ENCODE measurements at places on chromosomes 13 and 19. TPM values are rescaled to one million over a fixed set of nuclear protein-coding genes. Genes with fewer than 3 reads are reported as not detected.

Gene ANGPTL4
- total RNA-seq: 0.26 TPM

Gene UBE2M
- 68.7 TPM for total RNA-seq

Gene KLK12
- not detected for total RNA-seq

Gene MYPOP
- total RNA-seq: 2.8 TPM

GRCh38 chr13:51590971-51591627 is 6.8 kb downstream of the WDFY2 start:
- peak; percentile 93 for ATAC-seq

- no peak for ATAC-seq
Observed at GRCh38 chr13:33536601-33537000, 251.0 kb upstream of the STARD13 start.

DNA sequence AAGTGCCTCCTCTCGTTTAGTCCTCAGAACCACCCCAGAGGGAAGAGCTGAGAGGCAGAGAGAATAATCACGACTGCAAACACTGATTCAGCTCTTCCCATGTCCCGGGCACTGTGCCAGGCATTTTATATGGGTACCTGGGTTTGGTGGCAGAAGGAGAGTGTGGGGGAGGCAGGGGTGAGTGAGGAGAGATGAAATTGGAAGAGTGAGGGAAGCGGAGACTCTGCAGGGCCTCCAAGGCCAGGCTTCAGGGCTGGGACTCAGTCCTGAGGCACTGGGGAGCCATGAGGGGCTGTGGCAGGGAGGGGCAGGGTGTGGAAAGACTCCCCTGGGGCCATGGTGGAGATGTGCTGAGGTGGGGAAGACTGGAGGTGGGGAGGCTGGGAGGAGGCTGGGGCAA is 8.7 kb downstream of the SYNGR4 start:
- ATAC-seq: peak; percentile 54

- no peak for ATAC-seq
Observed at GRCh38 chr19:9705836-9706235, 30.9 kb upstream of the ZNF562 start.

DNA sequence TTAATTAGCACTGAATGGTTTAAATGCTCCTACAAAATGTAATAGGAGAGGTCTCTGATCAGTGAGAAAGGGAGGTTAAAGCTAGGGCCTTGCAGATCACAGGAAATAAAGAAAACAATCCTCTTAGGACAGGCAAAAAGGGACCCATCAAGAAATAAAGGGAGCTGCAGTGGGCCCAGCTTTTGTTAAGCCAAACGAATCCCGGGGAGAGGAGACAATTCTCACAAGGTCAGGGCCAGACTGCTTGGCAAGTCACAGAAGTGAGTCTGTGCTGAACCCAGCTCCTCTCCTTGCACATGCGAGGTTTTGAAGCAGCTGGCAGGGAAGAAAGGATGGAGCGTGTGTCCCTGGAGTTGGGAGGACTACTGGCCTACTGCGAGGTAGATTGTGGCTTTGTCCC is 285.8 kb downstream of the COG6 start:
- no peak for ATAC-seq

GRCh38 chr19:50817941-50818858 is 5.4 kb downstream of the KLK1 start:
- ATAC-seq: peak; percentile 93

DNA sequence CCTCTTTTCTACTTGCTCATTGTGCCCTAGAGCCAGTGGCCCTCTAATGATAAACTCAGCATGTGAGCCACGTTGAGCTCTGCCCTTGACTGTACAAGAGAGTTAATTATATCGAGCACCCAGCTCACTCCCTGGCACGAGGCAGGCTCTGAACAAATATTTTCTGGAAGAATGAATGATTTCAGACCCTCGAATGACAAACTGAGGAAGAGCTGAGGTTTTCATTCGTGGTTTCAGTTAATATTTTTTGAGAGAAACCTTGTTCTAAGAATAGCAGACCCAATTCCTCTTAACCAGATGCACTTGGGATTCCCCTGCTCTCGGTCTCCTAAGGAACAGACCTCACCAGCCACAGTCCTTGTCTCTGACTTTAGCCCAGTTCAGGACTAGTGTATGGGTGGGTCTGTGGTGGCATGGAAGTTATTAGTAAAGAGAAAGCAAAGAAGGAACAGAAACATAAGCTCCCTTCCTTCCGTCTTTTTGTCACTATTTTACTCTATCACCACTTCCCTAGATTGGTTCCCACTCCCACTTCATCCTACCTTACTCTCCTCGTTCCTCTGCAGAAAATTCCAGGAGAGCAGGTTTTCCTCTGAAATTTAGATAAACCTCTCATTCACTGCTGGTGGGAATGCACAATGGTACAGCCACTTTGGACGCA is 22.1 kb upstream of the WDFY2 start:
- ATAC-seq: no peak

DNA sequence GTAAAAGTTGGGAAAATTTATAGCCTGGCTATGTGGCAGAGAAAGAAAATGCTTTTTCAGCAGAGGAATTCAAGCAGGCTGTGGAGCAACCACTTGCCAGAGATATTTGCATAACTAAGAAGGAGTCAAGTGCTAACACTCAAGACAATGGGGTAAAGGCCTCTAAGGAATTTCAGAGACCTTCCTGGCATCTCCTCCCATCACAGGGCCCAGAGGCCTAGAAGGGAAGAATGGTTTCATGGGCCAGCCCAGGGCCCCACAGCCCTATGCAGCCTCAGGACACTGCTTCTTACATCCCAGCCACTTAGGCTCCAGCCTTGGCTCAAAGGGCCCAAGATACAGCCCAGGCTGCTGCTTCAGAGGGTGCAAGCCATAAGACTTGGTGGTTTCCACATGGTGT is 14.3 kb downstream of the SLC15A1 start:
- no peak for ATAC-seq

- no peak for ATAC-seq
Observed at GRCh38 chr13:113973218-113974164, at the start of gene C13orf46. C13orf46 (minus strand) TSS chr13:113974076; CDS start chr13:113973997, 79 bp downstream.

- ATAC-seq: peak; percentile 81
Observed at GRCh38 chr13:86438034-86438433, 638.8 kb upstream of the SLITRK6 start.

DNA sequence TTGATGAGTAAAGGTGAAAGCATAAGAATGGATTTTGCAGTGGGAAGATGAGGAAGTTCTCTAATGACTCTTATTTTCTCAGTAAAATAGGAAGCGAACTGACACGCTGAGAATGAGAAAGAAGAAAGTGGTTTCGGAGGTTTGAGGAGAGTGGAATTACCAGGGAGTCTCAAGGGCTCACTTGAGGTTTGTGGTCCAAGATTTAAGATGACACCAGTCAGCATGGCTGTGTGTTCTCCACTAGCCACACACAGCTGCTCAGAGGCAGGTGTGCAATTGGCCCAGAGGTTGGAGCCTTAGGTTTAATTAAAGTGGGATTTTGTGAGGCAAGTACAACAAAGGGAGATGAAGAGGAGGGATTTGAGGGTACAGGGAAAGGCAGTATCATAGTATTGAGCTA is 99.6 kb upstream of the NBEA start:
- ATAC-seq: no peak

- ATAC-seq: no peak
Observed at GRCh38 chr19:34596115-34596514, 80.8 kb downstream of the SCGB2B2 start.

DNA sequence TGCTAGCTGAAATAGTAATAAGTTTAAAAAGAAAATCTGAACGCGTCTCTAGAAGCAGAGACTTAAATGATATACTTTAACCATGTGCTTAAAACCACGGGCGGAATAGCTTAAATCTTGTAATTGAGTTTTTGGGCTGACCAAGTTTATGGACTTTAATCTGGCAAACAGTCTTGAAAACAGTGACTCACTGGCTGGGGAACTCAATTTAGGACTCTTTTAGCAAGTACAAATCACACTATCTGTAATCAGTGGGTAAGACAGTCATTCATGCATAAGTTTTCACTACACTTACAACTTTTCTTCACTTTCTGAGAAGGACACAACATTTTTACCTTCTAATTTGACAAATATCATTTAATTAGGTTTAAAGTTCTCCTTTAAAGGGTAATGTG is 26.8 kb downstream of the ZNF627 start:
- peak; percentile 66 for ATAC-seq

DNA sequence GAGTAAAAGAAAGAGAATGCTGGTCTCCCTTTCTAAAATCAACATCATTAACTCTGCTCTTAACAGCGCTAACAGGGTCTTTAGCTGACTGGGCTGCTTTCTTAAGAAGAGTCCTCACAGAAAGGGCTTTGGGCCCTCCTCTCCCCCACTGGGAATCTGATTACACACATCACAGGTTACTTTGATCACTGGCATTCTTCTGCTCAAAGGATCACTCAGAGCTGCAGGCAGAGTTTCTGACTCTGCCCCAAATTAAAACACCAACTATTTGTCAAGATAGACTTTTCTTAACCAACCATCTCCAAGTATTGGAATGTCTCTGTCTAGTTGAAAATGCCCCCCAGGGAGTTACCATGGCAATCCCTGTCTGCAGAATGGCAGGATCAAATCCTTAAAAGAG is 31.1 kb upstream of the SIAH3 start:
- no peak for ATAC-seq

- no peak for ATAC-seq
Observed at GRCh38 chr19:35328851-35329285, at the start of gene CD22. CD22 (plus strand) TSS chr19:35329187; CDS start chr19:35332041, 2,854 bp downstream.

DNA sequence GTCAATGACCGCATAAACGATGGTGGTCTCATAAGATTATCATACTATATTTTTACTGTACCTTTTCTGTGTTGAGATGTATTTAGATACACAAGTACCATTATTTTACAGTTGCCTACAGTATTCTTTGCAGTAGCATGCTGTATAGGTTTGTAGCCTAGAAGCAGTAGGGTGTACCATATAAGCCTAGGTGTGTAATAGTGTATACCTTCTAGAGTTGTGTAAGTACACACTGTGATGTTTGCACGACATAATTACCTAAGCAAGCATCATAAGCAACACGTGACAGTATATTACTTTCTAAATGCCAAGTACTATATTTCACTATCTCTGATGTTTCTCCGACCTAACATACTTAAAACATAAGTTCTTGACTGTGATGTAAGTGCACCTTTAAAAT is 2.7 kb downstream of the LPAR6 start:
- ATAC-seq: no peak

DNA sequence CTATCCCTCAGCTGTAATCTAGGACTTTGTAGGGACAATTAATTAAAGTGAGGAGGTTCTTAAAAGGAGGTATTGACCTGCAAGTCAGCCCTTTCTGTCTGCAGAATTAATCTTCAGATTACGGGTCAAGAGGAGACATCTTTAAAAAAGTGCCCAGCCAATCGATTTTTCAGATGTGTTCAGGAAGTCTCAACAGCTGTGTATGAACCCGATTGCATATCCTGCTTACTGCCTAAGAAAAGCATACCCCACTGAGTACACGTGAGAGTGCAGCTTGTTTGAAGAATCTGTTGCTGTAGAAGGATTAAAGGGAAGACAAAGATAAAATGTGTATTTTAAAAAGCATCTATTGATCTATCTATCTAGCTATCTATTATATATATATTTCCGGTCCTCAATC is 1194.5 kb downstream of the UQCRFS1 start:
- no peak for ATAC-seq

DNA sequence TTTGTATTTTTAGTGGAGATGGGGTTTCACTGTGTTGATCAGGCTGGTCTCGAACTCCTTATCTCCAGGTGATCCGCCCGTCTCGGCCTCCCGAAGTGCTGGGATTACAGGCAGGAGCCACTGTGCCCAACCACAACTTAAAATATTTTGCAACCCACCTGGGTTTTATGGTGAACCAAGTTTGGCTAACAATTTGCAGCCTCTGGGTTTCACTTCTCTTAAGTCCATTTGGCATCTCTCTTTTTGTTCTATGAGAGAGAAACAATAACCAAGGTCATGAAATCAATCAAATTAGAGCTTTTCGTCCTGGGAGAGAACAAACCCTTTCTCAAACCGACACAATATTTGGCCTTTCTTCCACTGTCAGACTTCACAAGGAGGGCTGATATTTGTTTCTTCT is 5.6 kb upstream of the SMAD9 start:
- no peak for ATAC-seq

DNA sequence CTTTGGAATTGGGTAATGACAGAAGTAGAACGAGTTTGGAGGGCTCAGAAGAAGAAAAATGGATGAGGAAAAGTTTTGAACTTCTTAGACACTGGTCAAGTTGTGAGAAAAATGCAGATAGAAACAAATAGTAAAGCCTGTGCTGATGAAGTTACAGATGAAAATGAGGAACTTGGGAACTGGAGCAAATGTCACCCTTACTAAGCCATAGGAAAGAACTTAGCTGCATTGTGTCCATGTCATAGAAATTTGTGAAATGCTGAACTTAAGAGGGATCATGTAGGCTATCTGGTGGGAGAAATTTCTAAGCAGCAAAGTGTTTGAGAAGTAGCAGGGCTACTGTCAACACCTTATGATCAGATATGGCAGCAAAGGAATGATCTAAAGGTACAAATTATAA is 289.2 kb upstream of the PCDH9 start:
- ATAC-seq: no peak

All from motor neuron (in vitro differentiated cells).